Stimulated activated CD8-positive, alpha-beta memory T cell treated with anti-CD3 and anti-CD28 coated beads, Interleukin-4, amount 100 ng/mL, for 4 hours (primary cell): ENCODE measurements at places on chromosomes 16 and 17.

DNA sequence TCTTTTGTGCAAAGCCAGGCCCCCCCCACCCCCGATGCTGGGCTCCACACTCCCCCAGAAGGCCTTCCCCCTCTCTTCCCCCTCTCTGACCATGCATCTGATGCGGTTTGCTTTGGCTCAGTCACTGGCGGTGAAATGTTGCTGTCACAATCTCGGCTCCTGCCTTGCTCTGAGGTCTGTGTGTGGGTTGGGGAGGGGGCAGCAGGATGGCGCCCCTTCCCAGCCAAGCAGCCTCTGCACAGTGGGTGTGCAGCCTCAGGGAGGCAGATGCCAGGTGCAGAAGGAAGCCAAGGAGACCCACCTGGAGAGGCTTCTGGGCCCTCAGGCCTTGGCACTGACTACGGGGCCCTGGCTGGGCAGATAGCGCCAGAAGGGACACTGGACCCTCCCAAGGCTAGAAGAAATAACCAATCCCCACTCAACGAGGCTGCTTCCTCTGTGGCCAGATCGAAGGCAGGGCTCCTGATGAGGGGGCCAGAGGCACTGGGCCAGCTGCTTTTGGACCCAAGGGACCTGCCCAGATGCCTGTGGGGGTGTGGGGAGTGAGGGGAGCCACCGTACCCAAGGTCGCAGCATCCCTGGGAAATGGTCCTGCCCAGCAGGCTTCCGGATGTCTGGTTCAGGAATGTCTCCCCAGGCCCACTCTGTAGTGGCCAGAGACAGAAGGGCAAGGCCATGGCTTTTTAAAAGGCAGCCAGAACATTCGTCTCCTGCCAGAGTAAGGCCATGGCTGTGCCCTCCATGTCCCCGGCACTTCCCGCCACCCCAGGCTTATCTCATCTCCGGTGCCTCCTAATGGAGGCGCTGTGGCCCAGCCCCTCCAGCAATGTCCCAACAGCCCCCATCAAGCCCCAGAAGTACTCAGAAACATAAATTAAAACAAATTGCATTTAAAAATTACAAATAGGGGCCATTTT lies 43.4 kb upstream of the SLC38A10 start:
- no peak for DNase-seq

GRCh38 chr16:11852092-11852809 lies 909 bp upstream of the RSL1D1 start:
- DNase-seq: no peak

GRCh38 chr16:72609933-72610332 lies 438.0 kb upstream of the PMFBP1 start:
- no peak for DNase-seq

DNA sequence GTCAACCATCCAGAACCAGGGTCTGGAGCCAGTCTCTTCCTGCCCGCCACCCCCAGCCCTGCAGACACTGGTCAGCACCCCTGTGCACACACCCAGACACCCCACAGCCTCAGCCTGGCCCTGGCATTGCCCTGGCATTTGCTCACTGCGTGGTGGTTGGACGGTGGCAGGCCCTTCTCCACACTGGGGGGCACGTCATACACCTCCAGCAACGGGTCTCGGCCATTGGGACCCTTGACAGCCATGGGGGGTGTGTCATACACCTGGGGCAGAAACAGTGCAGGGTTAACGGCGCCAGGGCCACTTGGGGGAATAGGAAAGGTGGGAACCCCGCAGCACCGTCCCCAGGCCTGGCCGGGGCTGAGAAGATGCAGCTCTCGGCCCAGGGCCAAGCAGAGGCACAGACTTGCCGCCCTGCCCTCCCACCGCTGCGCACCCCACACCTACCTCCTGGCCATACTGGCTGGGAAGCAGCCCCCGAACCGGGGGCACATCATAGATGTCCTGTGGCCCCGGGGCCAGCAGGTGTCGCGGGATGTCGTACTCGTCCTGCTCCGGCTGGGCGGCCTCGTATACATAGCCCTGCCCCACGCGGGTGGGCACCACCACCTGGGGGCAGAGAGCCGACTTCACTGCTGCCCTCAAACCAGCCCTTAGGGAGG lies 14.6 kb downstream of the BCAR1 start:
- DNase-seq: no peak

- no peak for DNase-seq
Measured at GRCh38 chr17:31297090-31297489, at the start of gene OMG. OMG (minus strand) TSS chr17:31297239; CDS start chr17:31296331, 908 bp downstream.

DNA sequence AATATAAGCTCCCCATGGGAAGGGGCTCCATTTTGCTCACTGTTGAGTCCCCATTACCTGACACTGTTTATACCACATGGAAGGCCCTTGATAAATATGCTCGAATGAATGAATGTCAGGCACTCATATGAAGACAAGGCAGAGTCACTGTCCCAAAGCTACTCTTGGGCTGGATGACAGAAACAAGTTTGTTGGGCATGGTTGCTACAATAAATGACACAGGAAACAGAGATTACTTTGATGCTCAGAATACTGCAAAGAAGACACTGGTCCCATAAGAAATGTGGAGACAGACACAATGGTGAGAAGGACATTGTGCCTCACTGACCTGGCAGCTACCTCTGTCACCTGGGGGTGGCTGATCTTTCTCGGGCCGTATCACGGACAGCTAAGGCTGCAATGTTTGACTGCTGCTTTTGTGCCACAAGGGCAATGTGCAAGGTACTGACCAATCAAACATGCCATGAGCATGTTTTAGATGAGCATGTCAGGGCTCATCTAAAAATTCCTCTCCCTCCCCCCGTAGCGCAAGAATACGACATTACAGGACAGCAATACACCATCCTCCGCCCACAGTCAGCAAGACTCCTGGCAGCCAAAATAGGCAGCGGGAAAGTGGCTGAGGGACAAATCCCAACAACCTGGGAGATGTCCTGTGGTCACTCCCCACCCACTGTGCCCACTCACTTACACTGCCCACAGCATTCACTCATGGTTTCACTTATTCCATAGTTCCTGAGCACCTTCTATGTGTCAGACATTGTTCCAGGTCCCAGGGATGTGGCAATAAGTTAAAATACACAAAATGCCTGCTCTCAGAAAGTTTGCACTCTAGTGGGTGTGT lies 5.0 kb downstream of the PIK3R6 start:
- DNase-seq: no peak

DNA sequence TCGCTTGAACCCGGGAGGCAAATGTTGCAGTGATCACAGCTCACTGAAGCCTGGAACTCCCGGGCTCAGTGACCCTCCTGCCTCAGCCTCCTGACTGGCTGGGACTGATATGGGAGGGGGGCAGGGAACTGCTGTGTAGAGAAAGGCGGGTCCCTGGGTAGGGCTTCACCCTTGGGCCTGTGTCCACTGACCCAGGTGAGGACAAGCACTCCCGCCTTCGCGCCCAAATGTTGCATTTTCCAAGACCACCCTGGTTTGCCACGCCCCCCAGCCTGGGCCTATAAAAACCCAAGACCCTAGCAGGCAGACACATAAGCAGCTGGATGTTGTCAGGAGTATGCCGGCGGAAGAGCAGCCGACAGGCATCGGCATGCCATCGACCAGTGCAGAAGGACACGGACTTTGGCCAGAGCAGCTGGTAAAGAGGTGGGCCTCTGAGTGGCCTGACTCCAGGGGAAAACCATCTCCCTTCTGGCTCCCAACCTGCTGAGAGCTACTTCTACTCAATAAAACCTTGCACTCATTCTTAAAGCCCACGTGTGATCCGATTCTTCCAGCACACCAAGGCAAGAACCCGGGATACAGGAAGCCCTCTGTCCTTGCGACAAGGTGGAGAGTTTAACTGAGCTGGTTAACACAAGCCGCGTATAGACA lies 19.1 kb downstream of the SMYD4 start:
- DNase-seq: no peak

DNA sequence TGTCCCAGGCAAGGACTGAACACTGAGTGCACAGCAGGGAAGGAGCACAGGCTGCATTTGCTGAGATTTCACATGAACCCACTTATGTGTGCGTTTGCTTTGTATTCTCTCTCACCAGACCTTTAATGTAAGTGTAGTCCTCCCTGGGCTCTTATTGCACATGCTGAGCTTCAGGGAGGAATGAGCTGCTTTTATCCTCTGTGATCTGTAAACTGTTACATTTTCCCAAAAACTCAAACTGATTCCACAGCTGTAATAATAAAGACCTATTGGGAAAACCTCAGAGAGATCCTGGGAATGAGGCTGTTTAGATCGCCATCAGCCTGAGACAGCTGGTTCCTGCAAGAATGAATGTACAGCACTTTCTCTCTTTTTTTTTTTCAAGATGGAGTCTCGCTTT lies 53.6 kb upstream of the ADORA2B start:
- DNase-seq: no peak

- DNase-seq: no peak
Measured at GRCh38 chr17:43418441-43419374, 19.9 kb downstream of the ARL4D start.

DNA sequence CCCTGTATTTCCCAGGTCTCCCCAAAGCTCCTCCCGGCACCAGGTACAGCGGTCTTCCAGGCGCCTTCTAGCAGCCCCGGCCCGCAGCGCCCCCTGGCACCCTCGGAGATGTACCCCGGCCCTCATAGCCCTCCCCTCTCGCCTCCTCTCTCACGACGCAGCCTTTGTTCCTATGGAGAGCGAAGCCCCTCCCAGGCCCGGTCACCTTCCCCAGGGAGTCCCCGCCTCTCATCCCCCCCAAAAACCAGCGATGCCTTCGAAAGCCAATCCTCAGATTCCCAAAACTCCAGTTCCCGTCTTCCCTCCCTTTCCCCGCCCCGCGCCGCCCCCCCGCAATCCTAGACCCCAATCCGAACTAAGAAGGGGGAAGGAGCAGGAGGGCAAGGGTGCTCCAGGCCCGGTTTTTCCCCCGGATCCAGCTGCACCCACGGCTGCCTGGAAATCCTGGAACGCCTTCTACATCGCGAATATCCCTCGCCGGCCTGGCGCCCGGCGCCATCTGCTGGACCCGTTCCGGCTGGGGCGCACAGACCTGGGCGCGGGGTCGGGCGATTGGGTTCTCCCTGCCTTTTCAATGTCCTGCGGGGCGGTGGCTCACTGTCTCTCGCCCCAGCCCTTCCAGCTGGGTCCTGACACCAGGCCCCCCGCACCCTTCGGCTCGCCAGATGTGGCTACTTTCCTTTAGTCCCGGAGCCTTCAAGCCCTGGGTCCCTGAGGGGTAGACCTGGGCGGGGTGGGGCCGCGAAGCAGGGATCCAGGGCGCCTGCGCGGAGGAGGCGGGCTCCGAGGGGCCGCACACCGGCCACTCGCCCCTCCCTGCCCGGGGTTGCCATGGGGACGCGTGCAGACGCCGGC lies at the start of gene DNAH2:
TSS of gene DNAH2 (plus strand) at position 844 of the 855 bp plus-strand sequence. CDS start 1,991 bp downstream, outside the sequence.
- no peak for DNase-seq

GRCh38 chr17:49952209-49952911 lies 16.6 kb upstream of the DLX4 start:
- DNase-seq: peak; percentile 51

DNA sequence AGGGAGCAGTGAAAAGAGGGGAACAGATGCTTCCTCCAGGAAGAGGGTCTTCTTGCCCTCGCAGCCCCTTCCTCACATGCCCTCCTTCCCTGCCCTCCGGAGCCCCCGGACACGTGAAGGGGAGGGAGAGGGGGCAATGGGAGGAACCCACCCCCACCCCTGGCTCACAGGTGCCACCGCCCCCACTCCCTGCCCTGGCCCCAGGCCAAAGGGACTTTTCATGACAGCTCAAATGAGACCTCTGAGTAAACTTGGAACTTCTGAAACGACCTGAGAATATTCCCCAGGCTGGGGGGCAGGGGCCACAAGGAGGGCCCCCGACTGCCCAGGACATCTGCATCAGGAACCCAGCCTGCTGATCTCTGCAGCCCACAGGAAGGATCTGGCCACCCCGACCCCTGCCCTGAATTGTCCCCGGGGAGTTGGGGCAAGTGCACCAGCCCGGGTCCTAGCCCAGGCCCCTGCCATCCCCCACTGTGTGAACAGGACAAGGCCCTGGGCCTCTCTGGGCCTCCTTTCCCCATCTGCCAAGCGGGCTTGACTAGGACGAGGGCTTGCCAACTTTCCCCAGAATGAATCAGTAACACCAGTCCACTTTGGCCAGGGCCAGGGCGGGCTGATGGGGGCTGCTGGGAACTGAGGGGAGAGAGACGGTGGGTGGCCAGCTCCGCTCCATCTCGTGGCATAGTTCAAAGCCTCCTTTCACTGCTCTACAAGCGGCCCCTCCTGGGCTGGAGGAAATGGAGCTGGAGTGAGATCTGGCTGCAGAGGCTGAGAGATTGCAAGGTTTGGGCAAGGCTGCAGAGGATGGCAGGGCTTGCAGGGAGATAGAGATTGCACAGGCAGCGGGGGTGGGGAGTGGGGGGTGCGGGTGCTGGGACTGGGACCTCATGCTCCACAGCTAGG lies 3.8 kb downstream of the IL21R start:
- peak; percentile 57 for DNase-seq

DNA sequence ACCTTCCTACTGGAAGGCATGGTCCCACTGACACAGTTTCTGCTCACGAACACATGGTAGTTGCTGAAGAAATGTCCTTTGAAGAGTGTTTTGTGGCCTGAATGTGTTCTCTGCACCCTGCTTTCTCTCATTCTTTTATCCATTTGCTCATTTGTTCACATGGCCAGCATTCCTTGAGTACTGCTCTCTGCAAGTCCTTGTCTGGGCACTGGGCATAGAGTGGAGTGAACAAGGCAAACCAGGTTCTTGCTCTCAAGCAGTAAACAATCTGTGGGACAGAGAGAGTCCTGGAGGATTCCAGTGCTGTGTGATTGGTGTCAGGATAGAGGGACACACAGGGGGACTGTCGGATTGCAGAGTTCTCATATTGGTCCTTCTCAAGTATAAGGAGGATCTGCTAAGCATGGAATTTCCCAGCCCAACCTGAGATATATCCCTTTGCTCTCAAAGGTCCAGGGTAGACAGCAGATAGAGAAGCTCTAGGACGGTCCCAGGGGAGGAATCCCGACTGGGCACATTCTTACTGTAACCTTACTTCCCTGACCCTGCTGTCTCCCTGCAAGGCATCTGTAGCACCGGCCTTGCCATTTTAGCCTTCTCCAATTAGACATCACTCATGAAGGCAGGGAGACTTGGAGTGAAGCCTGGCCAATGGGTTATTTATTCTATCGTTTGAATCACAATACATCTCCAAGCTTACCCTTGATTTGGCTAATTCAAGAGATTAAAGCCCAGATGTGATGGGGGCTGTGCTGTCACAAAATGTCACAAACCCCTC lies 32.3 kb downstream of the ARL4D start:
- no peak for DNase-seq

- peak; percentile 66 for DNase-seq
Measured at GRCh38 chr16:12819126-12820117, 15.7 kb upstream of the CPPED1 start.

GRCh38 chr16:8874388-8874787 lies 5.6 kb upstream of the CARHSP1 start:
- no peak for DNase-seq

GRCh38 chr16:3317315-3317999 lies 12.2 kb downstream of the ZNF75A start:
- DNase-seq: no peak

GRCh38 chr16:3980253-3981111 lies 100.0 kb upstream of the CREBBP start:
- DNase-seq: no peak
